Stimulated activated CD4-positive, alpha-beta T cell treated with anti-CD3 and anti-CD28 coated beads, Interleukin-1b, Interleukin-23, amount 100 ng/mL, for 24 hours (primary cell): ENCODE measurements at places on chromosomes 16 and 17.

DNA sequence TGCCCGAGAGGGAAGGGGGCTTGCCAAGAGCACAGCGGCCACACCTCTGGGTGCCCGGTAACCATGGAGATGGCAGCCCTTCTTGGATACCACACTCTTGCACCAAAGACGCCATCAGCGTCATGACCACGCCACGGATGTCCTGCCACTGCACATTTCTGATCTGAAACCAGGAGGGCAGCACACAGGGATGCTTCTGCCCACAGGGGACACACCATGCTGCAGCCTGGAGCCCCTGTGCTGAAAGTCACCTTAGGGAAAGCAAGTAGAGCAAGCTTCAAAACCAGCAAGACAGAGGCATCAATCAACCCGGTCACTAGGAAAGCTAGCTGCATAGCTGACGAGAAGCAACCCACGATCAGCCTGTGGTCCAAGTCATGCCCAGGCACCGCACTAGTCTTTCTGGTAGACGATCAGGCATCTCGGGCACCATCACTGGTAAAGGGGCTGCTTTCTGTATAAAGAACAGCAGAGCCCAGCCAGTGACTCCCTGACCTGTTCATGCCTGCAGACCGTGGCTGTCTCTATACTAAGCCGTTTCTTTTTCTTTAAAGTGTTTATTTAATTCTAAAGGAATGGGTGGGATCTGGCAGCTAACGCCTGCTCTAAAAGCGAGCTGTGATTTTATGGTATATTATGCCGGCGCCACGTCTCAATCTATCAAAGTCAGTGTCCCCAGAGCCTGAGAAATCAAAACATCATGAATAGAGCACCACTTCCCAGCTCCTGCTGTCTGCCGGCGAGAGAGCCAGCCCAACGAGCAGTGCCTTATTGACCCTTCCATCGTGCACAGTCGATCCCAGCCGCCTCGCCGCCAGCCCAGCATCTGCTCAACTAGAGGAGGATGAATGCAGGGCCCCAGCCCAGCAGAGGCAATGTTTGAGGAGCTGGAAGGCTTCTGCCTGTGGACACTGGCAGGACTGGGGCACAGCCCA, 244.7 kb downstream of the RBFOX3 start:
- no peak for DNase-seq

- DNase-seq, result no peak
Observed at GRCh38 chr17:20189302-20189701, 180.1 kb downstream of the SPECC1 start.

DNA sequence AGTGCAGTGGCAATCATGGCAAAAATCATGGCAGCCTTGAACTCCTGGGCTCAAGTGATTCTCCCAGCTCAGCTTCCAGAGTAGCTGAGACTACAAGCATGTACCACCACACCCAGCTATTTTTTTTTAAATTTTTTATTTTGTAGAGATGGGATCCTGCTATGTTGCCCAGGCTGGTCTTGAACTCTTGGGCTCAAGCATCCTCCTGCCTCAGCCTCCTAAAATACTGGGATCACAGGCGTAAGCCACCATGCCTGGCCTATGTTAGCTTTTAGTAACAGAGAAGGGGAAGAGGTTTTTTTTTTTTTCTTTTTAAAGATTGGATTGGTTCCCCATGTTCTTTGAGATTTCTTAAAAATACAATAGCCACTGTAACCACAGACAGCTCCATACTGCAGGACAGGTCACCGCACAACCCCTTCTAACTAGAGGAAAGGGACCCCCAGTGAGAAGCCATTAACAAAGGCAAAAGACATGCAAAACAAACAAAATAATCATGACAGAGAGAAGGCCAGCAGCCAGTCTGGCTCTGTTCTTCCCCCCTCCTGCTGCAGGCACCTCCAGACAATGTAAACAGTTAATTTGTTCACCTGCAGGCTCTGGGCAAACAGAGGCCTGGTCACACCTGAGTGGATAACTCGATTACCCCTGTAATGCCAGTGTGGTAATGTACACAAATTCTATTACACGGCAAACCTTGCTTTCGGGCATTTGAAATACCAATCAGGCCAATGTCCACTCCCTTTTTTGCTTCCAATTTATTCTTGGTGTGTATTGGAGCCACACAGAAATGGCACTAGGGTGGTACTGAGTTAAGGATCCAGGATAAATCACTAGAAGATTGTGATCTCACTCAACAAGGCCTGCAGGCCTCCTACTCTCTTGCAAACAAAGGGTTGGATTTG, 52.9 kb downstream of the SNX11 start:
- no peak for DNase-seq

- no peak for DNase-seq
Observed at GRCh38 chr17:8909586-8910270, 42.3 kb upstream of the PIK3R6 start.

- no peak for DNase-seq
Observed at GRCh38 chr17:79221597-79221996, 147.0 kb downstream of the ENGASE start.

DNA sequence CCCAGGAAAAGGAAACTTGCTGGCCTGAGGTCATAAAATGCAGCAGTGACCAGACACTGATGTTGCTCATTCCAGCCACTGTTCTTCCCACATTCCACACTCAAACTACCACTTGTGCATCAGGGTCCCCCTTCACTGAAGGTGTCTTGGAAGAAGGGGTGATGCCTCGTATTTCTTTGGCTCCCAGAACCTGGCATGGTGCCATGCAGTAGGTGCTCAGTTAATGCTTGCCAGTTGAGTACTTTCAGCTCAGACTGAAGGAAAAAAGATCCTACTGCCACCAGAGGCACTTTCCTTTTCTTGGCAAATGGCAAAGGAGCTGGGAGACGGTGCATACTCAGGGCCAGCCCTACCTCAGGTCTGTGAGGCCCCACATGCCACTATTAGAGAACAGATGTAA, 73.5 kb downstream of the TEX14 start:
- no peak for DNase-seq

- no peak for DNase-seq
Observed at GRCh38 chr17:72863526-72864211, 228.8 kb downstream of the SLC39A11 start.

GRCh38 chr16:27313422-27314160, at the start of gene IL4R:
TSS of gene IL4R (plus strand) at chr16:27313974. CDS start at chr16:27340204, 26,230 bp downstream.
- no peak for DNase-seq

GRCh38 chr17:3690094-3690715, 5.8 kb downstream of the P2RX5 start:
- no peak for DNase-seq

DNA sequence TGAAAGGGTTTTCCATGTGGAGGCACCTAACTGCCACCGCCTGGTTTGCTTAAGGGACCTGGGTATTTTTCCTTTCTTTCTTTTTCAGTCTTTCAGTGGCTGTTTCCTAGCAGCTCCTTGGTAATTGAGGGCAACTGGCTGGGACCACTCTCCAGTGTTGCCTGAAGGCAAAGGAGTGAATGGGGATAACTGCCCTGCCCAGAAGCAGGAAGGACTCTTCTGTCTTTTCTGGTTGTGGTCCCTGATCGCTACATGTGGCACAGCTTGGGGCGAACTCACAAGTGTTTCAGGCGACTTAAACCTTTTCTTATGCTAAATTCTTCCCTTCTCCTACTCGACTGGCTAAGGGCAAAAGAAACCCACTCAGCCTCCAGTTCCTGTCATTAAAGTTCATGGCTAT, 10.1 kb upstream of the TMEM98 start:
- no peak for DNase-seq

GRCh38 chr17:49229805-49230600, 584 bp downstream of the PHOSPHO1 start:
- no peak for DNase-seq

- DNase-seq, result no peak
Observed at GRCh38 chr17:66420961-66421371, 118.6 kb downstream of the PRKCA start.

DNA sequence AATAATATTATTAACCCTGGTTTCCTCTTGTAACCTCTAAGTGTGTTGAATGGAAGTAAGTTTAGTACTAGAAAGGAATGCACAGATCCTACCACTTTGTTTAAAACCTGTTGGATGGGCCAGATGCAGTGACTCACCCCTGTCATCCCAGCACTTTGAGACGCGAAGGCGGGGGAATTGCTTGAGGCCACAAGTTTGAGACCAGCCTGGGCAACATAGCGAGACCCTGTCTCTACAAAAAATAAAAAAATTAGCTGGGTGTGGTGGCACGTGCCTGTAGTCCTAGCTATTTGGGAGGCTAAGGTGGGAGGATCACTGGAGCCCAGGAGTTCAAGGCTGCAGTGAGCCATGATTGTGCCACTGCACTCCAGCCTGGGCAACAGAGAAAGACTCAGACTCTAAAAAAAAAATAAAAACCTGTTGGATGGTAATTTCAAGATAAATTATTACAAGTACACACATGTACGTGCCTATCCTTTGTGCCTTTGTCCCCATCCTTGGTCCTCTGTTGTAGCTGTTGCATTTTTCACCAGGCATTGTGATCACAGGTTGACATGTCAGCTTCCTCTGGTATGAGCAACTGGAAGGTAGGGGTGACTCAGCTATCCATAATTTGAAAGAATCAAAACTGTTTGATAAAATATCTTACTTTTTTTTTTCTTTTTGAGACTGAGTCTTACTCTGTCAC, 30.7 kb upstream of the METTL9 start:
- DNase-seq, result no peak

- DNase-seq, result no peak
Observed at GRCh38 chr16:23699100-23699499, 13.9 kb downstream of the ERN2 start.

DNA sequence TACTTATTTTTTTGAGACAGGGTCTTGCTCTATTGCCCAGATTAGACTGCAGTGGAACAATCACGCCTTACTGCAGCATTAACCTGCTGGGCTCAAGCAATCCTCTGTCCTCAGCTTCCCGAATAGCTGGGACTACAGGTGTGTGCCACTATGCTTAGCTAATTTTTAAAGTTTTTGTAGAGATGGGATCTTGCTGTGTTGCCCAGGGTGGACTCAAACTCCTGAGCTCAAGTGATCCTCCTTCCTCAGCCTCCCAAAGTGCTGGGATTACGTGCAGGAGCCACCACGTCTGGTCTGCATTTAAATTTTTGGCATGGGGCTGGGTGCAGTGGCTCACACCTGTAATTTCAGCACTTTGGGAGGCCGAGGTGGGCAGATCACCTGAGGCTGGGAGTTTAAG, 41.0 kb upstream of the INTS2 start:
- no peak for DNase-seq

- DNase-seq, result no peak
Observed at GRCh38 chr16:80733407-80733806, 71.0 kb downstream of the CDYL2 start.

DNA sequence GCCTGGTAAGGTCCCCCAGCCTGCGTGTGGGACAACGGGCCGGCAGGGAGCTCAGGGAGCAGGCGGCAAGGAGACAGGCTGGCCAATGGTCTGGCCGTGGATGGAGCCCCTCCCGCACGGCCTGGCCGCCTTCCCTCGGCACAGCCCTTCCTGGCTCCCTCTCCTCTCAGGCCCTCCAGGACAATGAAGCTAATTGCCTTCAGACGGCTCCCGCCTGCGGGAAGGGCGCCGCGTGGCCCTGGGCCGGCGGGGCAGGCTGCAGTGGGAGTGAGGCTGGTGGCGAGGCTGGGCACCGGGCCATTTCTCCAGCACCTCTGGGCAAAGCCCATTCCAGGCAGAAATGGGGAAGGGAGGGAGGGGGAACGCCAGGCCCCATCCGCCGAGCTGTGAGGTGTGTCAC, 50.9 kb downstream of the ENGASE start:
- DNase-seq, result no peak

DNA sequence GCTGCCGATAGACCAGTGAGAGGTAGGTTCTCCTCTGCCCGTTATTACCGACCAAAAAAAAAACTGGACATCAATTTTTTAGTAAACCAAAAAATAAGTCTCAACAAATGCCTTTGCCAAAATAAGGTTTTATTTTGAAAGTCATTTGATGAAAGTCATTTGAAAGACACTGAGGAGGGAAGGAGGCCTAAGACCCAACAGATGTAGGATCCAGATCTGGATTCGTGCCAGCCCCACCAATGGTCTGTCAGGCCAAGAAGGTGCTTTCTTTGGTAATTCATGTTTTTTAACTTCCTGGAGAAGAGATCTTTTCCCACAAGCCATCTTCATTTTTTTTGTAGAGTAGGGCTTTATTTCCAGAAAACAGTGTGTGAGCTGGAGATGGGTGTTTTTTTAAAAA, 18.1 kb downstream of the NTAN1 start:
- DNase-seq, result no peak

GRCh38 chr16:1420111-1420539, 422 bp downstream of the UQCC4 start:
- no peak for DNase-seq

- DNase-seq, result no peak
Observed at GRCh38 chr16:9661336-9662017, 520.8 kb downstream of the GRIN2A start.

- DNase-seq, result peak; percentile 81
Observed at GRCh38 chr16:89201439-89202377, 1.4 kb upstream of the SLC22A31 start.

- DNase-seq, result no peak
Observed at GRCh38 chr16:60137891-60138290, 1403.8 kb upstream of the GOT2 start.

GRCh38 chr17:44146375-44147346, 4.9 kb downstream of the HROB start:
- DNase-seq, result no peak

GRCh38 chr17:48259694-48260291, 152.2 kb downstream of the SNX11 start:
- DNase-seq, result no peak

GRCh38 chr16:28623172-28623711, 13.4 kb upstream of the SULT1A1 start:
- DNase-seq, result peak; percentile 70
